Mucosa of descending colon (tissue), 3 donors: ENCODE measurements at places on chromosomes 6 and 20. TPM values are rescaled to one million over a fixed set of nuclear protein-coding genes. Genes with fewer than 3 reads are reported as not detected.

DNA sequence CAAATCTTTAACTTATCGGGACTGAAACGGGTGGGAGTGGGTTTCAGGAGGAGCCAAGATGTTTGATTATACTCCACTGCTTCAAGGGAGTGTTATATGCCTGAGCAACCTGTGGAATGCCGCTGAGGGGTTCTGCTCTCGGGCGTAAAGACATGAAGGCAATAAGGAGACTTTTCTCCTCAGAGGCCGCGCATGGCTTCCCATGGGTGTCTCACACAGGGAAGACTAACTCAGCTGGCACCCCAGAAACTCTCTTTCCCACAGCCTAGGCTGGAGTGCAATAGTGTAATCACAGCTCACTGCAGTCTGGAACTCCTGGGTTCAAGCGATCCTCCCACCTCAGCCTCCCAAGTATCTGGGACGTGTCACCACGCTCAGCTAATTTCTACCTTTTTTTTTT lies 5.1 kb upstream of the C20orf141 start:
- DNase-seq = no peak

DNA sequence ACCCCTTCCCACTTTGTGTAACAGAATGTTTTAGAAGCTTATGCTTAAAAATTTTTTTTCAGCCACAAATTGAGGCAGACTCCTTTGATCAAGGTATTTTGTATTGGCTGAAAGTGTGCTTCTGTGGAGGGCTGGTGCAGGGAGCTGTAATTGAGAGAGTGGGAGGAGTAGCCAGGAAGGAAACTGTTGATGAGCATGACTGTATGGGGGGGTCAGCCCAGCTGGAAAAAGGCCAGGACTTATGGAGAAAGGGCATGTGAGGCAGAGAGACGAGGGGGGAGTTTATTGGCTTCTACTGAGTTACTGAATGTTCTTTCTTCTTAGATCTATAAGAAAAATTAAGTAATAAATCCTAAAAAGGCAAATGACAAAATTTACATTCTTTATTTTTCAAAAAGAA lies 13.4 kb downstream of the RFPL4B start:
- DNase-seq = no peak

GRCh38 chr6:152267967-152268845 lies 369.0 kb downstream of the SYNE1 start:
- DNase-seq = no peak

- no peak for DNase-seq
Measured at GRCh38 chr20:62787321-62787720, 9.0 kb upstream of the MRGBP start.

GRCh38 chr6:119323931-119324330 lies 25.6 kb downstream of the MAN1A1 start:
- no peak for DNase-seq

DNA sequence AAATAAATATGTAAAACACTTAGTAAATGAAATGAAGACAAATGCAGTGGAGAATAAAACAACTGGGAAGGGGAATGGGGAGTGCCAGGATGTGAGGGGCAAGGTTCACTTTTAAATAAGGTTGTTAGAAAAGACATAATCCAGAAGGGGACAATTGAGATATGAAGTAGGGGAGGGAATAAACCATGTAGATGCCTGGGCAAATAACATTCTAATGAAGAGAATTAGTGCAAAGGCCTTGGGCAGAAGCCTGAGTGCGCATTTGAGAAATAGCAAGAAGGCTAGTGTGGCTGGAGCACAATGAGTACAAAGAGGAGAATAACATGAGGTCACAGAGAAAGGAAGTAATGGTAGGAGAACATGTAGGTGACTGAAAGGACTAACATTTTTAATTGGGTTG lies 2.4 kb downstream of the CEP57L1 start:
- no peak for DNase-seq

DNA sequence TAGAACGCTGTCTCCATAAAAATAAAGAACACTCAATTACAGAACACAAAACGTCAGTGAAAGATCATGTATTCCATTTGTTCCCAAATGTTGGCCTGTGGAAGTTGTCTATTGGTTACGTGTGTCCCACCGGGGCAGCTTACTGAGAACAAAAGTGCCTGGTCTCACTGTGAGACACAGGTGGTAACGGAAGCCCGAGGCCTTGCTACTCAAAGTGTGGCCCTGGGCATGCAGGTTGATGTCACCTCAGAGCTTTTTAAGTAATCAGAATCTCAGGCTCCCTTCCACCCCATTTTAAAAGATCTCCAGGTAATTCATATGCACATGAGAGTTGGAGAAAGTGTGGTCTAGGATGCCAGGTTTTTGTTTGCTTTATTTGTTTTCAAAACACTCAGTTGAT lies 422.5 kb upstream of the OPRM1 start:
- DNase-seq = no peak

DNA sequence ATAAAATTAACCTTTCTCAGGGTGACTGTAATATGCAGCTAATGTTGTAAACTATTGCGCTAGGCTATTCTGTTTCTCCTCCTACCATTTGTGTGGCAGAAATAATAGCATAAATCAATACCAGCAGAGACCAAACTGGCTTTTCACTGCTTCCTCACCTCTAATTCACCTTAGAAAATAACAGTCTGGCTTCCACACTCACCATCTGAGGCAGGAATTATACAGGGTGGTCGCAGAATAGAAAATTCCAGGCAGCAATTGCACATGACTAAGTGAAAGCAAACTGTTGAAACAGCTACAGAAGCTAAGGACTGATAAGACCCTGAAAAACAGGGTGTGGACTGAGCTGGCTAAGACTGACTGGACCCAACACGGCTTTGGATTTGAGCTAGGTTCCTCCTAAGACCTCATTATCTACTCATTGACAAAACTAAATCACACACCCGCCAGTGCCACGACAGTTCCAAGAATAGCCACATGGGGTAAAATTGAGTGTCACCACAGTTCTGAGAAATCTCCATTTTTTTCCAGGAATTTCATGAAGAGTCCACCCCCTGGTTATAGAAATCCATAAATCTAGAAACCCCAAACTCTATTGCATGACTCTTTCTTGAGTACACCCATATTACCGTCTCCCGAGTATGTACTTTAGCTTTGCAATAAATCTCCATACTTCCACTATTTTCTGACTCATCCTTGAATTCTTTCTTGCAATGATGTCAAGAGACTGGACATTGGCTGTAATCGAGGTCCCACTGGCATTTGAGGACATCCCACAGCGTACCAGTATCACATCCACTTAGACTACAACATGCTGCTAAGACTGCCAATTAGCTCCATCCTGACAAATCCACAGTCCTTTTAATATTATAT lies 60.9 kb upstream of the KCNQ5 start:
- DNase-seq = no peak

DNA sequence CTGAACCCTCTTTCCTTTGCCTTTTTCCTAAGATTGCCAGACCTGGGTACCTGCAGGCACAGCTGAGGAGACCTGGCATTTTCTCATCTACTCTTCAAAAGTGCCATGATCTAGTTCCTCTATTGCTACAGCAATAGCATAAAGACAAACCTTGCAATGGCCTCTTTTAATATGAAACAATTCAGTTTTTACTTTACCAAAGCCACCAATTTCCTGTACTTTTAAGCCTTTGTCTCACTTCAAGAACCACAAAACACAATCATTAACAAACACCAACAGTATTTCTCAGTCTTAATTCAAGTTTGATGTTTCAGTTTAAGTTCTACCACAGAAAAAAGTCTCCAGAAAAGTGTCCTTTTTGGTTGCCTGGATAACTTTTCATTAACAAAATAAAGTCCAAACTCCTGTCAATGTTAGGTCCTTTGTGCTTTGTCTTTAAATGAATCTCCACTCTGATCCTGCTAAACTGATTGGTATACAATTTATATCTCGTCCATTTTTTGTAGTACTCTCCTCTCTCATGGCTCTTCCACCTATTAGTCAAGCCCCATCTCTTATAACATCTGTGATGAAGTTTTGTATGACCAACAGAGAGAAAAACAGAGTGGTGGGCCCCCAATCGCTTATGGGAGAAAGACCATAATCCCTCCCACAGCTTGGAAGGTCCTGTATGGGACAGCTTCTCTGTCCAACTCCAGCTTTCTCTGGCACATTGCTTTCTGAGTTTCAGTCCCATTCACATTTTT lies 50.5 kb upstream of the THEMIS start:
- no peak for DNase-seq

- no peak for DNase-seq
Measured at GRCh38 chr6:161400671-161401070, 126.8 kb upstream of the AGPAT4 start.

- no peak for DNase-seq
Measured at GRCh38 chr6:17311595-17312311, 30.6 kb downstream of the RBM24 start.

DNA sequence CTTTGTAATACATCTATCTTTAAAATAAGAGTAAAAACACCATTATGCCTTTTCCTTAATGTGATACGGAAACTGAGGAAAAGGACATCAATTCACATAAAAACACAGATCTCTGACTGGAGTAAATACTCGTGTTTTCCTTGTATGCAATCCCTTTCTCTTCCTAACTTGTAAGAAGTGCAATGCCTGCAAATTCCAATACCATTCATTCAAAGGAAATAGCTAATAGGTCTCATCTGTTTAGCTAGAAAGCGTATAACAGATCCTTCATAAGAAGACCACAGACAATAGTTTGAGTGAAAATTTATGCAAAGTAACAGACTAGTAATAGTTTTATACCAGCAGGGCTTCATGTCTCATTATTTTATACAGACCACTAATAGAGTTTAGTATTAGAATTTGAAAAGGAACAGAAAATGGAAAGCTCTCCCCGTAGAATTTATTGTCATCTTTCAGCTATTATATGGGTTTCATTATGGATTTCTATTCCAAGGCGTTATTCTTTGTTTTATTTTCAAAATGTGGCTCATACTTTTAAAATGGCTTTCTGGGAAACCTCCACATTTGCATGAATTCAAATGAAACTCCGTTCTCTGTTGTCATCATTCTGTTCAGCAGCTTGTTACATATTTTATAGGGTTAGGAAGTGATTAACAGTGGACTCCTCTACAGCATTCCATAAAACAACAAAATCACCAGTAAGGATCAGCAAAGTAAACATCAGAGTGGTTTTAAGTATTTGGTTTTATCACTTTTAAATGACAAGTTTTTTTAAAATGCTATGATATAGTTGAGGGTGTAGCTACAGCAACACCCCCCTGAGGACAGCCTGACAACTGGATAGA lies 186.7 kb downstream of the BTBD9 start:
- DNase-seq = no peak

GRCh38 chr6:90220273-90220672 lies 76.4 kb downstream of the BACH2 start:
- no peak for DNase-seq

- DNase-seq = no peak
Measured at GRCh38 chr6:170243386-170243785, 47.5 kb downstream of the DLL1 start.

- no peak for DNase-seq
Measured at GRCh38 chr6:34128045-34128444, 17.8 kb downstream of the GRM4 start.

DNA sequence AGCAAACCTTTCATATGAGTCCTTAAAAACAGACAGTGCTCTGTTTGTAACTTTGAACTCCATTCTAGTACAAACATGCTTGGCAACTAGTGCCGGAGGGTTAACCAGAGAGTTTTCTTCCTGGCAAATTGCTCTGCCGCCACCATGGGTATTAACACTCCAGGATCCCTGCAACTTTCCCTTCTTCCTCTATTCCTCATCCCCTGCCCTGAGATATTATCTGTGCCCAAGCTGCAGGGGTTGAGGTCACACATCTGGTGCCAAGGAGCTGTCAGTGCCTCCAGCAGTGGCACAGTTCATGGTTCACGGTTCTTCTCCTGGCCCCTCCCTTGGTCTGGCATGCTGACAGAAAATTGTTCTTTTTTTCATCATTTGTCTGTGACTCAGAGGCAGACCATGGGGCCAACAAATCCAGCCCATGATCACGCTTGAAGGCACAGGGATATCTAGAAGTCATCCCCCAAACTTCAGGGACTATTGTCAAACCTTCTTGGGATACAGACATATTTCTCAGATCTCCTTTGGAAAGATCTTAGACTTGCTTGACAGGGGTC lies 77.5 kb downstream of the ATXN1 start:
- DNase-seq = no peak

- DNase-seq = no peak
Measured at GRCh38 chr6:169363590-169363989, 109.9 kb upstream of the THBS2 start.

- no peak for DNase-seq
Measured at GRCh38 chr6:91781946-91782345, 1195.1 kb upstream of the MAP3K7 start.

GRCh38 chr20:48728042-48728825 lies 99.6 kb downstream of the PREX1 start:
- peak; percentile 44 for DNase-seq

- no peak for DNase-seq
Measured at GRCh38 chr6:43810965-43811732, 41.1 kb downstream of the VEGFA start.

DNA sequence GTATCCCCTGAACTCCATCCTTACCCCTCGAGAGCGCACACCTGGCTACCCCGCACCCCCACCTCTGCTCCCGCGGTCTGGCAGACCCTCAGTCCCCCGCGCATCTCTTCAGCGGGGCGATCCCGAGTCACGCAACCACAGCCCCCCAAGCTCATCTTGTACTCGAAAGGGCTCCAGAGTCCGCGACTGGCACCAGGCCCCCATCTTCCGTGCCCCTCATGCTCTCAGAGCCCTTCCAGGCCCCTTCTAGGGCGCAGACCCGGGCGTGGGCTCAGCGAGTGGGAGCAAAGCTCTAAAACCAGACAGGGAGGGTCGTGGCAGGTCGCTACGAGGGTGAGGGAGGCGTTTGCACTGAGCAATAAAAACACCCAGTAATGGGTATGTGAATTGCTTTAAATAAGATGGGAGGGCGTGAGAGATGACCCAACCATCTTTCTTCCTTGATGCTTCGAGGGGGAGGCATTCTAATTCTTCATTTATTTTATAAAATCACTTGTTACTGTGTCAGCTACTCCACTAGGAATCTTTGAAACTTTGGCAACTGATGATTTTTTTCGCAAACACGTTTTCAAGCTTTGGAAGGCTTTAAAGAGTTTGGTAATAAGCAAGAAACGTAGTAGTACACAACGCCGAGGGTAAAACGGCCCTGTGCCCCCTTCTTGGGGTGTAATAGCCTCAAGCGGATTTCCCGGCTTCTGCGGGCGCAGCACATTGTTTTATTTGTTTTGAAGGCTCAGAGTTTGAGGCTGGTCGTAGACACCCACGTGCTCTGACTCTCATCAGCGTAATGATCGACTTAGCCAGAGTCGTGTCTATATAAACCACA lies 42.6 kb upstream of the SUPT3H start:
- peak; percentile 54 for DNase-seq

- DNase-seq = no peak
Measured at GRCh38 chr6:170030284-170030815, 260.5 kb downstream of the DLL1 start.

GRCh38 chr20:63017076-63017825 lies 10.5 kb upstream of the BHLHE23 start:
- no peak for DNase-seq

Gene SH3BGRL2
- 63.2 TPM for total RNA-seq

Gene BPI
- not detected for total RNA-seq

Gene ECT2L
- not detected for total RNA-seq

Gene EYA2
- total RNA-seq = 19.5 TPM

Gene CCR6
- not detected for total RNA-seq

Gene CTCFL
- total RNA-seq = not detected

Gene TRIM40
- total RNA-seq = 19.8 TPM

Gene TSHZ2
- total RNA-seq = 17.8 TPM

Gene THEMIS
- 2.0 TPM for total RNA-seq

Gene ZNF322
- 33.7 TPM for total RNA-seq
